ENCODE measurements at places on chromosomes 6 and 20. TPM values are rescaled to one million over a fixed set of nuclear protein-coding genes. Genes with fewer than 3 reads are reported as not detected.

- peak; percentile 0 for DNase-seq
These were observed 33.9 kb downstream of the SUN5 start for GRCh38 chr20:32970115-32970972.

ADGRF4 gene
- 7.3 TPM for total RNA-seq

DNA sequence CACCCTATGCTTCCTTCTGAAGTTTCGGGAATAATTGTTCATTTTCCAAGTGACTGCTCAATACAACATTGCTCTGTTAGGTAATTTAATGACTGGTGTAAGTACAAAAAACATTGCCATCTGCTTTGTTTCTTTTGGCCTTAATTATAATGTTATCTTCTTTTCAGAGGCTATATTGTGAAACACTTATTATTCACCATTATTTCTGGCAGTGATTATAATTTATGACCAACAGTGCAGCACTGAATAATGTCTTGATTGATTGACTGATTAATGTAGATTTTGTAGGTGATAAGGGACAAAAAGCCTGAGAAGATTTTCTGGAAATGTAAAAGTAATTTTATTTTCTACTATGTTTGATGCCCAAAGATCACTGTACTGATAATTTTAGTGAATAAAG, 377.7 kb downstream of the PLCB1 start:
- no peak for DNase-seq

DNA sequence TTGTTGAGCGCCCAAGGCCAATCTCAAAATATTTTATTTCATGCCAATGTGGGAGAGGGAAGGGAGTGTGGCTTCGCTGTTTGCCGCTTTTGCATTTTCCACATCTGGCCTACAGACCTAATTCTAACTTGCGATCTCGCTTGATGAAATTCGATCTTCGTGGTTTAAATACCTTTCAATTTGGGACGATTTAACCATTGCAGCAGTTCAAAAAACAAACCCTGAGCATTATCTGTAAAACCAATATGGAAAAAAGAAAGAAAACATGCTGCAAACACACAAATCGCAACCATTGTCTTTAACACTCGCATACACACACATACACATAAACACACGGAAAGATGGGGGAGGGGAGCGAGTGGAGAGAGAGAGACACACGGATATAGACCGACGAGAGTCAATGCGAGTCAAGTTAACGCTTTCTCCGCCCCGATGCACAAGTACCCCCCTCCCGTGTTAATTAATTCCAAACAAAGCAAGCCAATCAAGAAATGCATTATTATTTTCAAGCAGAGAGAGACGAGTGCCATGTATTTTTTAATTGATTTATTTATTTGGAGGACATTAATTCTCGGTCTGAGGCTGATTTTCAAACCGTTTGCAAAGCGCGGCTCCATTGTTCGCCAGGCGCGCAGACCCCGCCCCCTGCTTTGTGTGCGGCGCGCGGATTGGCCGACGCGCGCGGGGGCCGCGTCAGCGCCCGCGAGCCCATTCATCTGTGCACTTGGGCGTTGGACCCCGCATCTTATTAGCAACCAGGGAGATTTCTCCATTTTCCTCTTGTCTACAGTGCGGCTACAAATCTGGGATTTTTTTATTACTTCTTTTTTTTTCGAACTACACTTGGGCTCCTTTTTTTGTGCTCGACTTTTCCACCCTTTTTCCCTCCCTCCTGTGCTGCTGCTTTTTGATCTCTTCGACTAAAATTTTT, at the start of gene MARCKS:
Gene MARCKS, plus strand, starts transcription at position 721 of the 931 bp plus-strand sequence. CDS start 401 bp downstream, outside the sequence.
- peak; percentile 84 for DNase-seq

DNA sequence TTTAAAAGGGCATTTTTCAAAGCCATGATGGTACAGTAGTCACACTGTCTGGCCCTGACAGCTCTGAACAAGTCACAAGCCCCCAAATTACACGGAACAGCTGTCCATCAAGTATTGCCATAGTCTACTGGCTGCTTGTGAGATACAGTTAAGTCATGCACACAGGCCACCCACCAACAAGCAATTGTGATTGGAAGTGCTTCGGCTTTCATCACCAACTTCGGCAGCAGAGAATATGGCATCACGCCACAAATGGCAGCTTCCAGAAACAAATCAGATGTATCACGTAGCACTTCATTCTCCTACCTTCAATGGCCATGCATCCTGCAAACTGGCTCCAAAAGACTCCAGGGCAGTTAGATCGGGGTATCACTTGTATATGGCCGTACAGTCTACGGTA, 160.5 kb downstream of the PTPRT start:
- no peak for DNase-seq

DNA sequence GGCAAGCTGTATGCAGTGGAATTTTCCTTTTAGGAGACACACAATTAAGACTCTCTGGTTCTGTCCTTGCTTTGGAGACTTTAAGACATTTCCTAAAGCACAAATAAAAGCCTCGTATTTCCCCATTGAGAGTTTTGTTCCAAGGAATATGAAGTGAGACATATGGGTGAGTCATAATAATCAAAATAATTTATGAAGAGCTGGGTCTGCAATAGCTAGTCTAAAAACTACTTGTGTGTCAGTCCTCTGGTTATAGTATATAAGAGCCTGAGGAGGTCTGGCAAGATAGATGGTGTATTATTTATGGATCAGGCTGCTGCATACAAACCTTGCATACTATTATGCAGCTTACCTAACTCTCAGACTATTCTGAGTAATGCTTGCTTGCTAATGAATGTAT, 142.6 kb downstream of the ADGRG6 start:
- DNase-seq: no peak

DNA sequence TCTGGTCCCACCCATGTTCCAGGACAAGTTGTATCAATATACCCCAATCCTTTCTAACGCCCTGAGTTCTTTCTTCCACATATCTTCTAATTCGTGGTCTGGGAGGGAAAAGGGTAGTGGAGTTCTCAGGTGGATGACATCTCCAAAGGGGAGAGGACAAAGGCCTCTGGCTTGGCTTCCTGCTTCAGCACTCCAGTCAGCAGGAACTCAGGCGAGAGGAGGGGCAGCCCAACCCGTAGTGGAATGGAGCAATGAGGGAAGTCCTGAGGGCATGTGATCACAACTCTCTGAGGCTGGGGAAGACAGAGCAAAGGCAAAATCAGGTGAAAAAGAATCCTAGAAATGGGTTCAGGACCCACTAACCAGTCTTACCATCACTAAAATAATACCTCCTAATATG, 9.6 kb upstream of the NRM start:
- no peak for DNase-seq

FERMT1 gene
- 18.5 TPM for total RNA-seq

GRCh38 chr6:100549406-100550167, 84.9 kb upstream of the SIM1 start:
- no peak for DNase-seq

DNA sequence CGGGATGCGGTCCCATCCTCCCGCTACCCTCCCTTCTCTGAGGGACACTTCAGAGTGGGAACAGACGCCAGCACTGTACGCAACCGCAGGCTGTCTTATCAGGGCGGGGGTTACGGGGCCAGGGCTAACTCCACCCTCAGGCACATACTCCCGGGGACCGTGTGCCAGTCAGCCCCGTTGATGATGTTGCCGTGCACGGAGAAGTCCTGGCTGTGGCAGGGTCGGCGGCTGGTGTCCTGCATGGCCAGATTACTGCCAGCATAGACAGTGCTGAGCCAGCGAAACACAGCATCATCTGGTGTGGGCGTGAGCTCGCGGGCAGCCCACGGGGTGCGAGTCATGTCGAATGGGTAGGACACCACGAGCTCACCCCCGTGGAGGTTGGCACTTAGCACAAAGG, 5.0 kb downstream of the CPXM1 start:
- no peak for DNase-seq

GRCh38 chr6:38182426-38182825, 362.9 kb downstream of the ZFAND3 start:
- no peak for DNase-seq

- DNase-seq: no peak
These were observed 67.3 kb downstream of the NPEPL1 start for GRCh38 chr20:58759947-58760346.
